ENCODE measurements at places on chromosomes 3 and 15. TPM values are rescaled to one million over a fixed set of nuclear protein-coding genes. Genes with fewer than 3 reads are reported as not detected.
A peak's percentile ranks its signal among the peaks of the same experiment; 100 is the strongest.

Gene USP50
- 0.86 TPM for total RNA-seq

Gene TMEM207
- total RNA-seq: not detected

Gene FRMD5
- 0.33 TPM for total RNA-seq

Gene CHST2
- 3.4 TPM for total RNA-seq

Gene CBLB
- total RNA-seq: 112 TPM

Gene CCR9
- total RNA-seq: not detected

Gene MORC1
- not detected for total RNA-seq

Gene ERC2
- total RNA-seq: 0.14 TPM

Gene C3orf85
- total RNA-seq: not detected

Gene COL6A5
- total RNA-seq: not detected

DNA sequence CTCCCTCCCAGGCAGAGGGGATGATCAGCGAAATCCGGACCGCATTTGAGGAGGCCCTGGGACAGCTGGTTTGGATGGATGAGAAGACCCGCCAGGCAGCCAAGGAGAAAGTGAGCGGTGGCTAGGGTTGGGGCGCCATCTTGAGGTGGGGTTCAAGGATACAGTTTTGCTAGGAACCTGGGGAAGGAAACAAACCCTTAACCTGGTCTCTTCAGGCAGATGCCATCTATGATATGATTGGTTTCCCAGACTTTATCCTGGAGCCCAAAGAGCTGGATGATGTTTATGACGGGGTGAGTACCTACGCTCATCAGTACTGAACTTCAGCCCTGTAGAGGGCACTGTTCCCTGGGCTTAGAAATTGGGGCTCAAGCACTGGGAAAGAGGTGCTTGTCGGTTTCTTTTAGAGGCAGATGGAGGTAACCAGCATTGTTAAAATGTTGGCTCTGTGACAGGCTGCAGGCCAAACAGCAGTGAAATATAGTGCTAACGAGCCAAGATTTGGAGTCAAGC is 9.6 kb upstream of the PSMD2 start:
- DNase-seq: no peak

- DNase-seq: no peak
These were observed 568.9 kb downstream of the EDEM1 start for GRCh38 chr3:5756443-5756842.

DNA sequence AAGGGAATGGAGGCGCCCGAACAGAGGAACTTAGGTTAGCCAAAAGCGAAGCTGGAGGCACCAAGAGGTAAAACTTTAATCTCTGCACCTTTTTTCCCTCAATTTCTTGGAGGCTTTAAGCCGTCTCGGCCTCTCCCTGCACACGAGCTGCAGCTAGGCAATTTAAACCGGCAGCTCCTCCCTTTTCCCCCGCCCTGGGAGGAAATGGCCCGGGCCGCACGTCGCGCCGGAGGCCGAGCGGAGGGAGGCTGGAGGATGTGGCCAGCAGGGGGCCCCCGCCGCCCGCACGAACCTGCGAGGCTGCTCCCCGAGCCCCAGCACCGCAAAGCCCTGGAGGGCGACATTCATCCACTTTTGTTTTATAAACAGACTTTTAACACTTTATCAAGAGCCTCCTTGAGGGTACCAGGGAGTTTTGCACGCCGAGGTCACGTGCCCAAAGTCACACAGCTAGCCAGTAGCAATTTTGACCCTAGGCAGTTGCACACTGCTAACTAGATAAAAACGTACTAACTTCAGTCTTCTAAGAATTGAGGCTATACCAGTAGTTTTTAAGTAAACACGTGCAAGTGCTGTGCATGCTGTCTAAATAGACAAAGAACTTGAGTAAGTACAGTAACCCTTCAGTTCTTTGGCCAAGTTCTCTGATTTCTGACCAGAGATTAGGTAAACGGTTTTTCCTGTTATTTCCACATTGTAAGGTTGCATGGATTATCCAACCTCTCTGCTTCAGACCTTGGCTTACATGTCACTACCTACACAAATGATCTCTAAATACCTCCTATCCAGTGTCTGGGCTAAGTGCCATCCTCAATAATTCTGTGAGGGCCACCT is 668 bp upstream of the XXYLT1 start:
- peak; percentile 97 for DNase-seq

- no peak for DNase-seq
These were observed 51.6 kb downstream of the LINGO1 start for GRCh38 chr15:77580996-77581682.

- no peak for DNase-seq
These were observed 602.1 kb downstream of the MAGI1 start for GRCh38 chr3:65436580-65436979.

- DNase-seq: no peak
These were observed 26.0 kb downstream of the HHLA2 start for GRCh38 chr3:108322352-108322751.

DNA sequence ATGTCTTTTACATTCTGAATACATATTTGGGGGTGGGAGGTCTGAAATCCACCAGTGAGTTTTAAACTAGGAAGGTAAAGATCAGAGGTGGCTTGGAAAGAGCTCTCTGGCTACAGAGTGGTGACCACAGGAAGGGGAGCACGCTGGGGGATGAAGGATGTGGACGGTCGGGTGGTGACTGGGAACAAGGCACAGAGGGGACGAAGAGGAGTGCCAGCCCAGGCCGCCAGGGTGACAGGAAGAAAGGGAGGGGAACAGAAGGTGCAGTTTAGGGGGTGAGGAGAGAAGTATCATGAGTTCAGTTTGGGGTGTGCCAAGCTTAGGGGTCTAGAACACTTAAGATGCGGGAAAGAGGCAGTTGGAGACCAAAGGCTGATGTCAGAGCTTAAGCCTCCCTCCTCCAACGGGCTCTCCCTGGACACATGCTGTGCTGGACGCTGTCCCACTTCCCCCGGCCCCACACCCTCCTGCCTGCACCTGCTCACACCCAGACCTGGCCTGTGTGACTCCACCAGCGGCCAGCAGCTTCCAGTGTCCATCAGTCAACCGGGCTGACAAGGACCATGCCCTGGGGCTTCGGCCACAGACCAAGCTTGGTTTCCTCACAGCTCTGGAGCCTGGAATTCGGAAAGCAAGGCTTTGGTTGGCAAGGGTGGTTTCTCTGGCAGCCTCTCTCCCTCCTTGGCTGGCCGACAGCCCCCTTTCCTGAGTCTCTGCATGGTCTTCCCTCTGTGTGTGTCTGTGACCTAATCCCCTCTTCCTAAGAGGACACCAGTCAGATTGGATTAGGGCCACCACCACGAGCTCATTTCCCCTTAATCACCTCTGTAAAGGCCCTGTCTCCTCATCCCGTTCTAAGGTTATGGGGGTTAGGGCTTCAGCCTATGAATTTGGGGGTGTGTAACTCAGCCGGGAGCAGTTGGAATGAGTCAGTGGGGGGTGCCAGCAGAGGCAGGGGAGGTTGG is 120.4 kb upstream of the IQSEC1 start:
- peak; percentile 61 for DNase-seq

GRCh38 chr3:176992978-176993377 is 204.3 kb downstream of the TBL1XR1 start:
- no peak for DNase-seq

DNA sequence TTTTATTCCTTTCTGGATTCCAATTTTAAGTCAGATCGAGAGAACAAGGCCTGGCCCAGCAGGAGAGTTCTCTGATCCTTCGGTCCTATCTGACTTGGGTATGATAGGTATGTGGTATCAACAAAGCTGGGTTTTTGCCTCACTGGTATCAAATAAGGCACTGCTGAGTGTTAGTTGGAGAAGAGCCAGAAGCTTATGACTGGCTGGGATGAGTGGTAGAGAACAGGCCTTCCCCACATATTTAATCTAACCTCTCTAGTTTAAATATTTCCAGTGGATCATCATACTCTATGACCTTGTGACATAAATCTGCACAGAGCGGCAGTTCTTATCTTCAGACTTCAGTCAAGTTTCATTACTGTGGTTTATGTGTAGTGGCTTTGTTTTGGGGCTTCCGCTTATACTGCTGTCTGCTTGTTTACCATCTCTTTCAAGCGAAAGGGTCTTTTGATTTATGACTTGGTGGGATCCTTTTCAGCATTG is 164.5 kb downstream of the PTPRG start:
- no peak for DNase-seq

DNA sequence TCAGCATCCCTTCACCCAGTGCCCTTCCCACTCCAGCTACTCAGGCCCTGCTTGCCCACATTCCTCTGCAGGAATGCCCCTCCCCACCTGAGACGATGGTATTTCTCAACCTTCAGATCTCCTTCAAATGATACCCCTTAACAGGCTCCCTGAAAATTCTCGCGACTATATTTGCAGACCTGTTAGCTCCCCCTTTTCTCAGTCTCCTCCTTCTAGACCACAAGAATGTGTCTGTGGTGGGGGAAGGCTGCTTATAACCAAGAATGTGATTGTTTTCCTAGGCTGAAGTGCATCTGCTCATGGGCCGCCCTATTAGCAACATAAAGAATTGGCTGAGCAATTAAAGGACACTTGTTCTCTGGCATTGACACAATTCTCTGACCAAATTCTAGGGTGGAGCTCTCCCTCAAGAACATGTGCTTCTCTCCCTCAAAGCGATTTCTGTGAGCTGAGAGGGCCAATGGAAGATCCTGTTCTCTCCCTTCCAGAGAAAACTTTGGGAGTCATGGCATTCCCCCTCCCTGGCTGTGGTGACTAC is 19.1 kb upstream of the LIMD1 start:
- DNase-seq: peak; percentile 38

DNA sequence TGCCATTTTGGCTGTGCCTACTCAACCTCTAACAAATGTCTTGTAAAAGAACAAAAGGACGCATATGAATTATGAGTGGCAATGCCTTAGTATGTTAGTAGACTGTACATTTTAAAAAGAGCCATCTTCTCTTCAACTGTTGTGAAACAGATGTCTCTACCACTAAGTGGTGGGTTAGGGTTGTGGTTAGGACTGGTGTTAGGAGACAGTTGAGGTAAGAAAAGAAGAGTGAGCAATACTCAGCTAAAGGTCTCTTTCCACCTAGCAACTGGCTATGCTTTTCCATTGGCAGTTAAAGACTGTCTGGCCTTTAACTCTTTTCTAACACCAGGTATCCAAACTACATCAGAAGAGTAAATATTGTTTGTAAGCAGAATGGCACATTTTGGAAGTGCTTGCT is 221.7 kb upstream of the TBC1D5 start:
- DNase-seq: no peak

DNA sequence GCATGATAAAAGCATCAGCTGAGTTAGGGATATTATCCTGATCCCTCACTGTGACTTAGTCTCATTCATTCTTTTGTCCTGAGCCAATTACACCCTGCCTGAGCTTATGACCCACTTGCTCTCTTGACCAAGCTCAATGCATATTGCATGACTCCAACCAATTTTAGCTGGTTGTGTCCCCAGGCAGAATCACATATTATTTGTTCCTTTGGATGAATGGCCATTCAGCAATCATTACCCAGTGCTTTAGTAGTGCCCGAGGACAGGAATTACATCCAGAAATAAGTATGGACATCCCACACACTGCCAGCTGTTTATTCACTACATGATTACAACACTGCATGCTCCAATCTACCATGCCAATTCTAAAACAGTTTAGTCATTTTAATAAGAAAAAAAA is 322.5 kb downstream of the ZBBX start:
- no peak for DNase-seq

- no peak for DNase-seq
These were observed 772.4 kb upstream of the NR2F2 start for GRCh38 chr15:95558131-95558530.

DNA sequence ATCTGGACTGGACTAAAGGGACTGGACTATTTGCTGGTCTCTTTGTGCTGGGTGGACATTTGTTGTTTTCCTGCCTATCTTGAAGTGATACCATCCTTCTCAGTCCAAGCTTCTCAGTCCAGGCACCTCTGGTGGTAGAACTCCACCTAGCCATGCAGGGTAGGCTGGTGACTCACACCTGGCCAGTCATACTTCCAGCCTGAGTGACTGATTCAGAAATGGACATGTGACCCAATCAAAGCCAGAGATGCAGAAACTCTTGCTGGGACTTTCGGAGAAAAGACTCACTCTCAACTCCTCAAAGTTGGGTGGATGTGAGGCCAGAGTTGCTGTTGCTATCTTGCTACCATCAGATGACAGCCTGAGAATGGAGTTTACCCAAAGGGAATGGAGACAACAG is 5.6 kb upstream of the ASB14 start:
- DNase-seq: no peak

- DNase-seq: peak; percentile 41
These were observed 1.3 kb upstream of the PRKAR2A start for GRCh38 chr3:48848816-48849515.

GRCh38 chr15:28904003-28904402 is 18.2 kb downstream of the APBA2 start:
- DNase-seq: peak; percentile 57

- DNase-seq: no peak
These were observed 1000.4 kb downstream of the FHIT start for GRCh38 chr3:60250810-60251209.
